Omental fat pad (tissue), 4 donors: ENCODE measurements at places on chromosomes 6 and 20.

- no peak for DNase-seq
These were observed 28.4 kb downstream of the FBXO5 start for GRCh38 chr6:152954443-152954842.

- DNase-seq: no peak
These were observed 14.7 kb upstream of the ZNF831 start for GRCh38 chr20:59148701-59149493.

DNA sequence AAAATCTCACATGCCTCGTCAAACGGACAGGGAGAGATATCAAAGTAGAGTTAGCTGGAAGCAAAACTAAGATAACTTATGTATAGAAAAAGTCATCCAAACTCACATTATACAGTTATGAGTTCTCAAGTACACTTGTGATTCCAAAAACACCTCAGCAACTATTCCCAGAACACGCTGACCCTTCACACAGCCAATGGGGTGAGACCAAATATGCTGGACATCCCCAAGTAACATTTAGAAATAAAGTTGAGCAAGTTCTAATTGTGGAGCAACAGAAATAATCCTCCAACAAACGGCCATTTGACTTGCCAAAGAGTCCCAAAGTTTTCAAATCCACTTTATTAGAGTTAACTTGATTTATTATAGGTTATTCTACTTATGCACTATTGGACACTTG is 52.4 kb downstream of the LY86 start:
- DNase-seq: no peak

DNA sequence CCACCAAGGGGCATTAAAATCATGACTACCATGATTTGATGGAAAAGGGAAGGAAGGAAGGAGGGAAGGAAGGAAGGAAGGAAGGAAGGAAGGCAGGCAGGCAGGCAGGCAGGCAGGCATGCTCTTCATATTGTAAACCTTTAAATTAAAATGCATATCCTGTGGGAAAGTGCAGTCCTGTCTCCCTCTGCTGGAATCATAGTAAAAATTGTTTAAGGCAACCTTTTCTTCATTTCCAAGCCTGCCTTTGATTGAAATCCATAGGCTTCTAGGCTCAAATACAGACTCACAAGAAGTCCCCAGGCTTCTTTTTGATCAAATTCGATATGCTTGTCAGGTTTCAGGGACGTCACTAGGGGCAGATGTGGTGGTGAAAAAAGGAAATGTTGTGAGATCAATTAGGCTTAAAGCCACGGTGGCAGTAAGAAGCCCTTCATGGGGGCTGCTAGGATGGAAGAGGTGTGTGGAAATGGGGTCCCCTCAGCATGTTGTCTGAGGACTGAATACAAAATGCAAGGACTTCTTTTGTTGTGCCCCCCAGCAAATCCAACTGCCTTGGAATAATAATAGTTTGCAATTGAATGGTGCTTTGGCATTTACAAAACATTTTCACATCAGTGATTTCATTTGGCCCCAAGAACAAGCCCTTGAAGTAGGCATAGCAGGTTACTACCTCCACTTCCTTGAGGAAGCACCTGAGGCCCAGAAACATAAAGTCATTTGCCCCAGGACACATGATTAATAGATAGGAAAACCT is 25.6 kb upstream of the GABRR1 start:
- no peak for DNase-seq

DNA sequence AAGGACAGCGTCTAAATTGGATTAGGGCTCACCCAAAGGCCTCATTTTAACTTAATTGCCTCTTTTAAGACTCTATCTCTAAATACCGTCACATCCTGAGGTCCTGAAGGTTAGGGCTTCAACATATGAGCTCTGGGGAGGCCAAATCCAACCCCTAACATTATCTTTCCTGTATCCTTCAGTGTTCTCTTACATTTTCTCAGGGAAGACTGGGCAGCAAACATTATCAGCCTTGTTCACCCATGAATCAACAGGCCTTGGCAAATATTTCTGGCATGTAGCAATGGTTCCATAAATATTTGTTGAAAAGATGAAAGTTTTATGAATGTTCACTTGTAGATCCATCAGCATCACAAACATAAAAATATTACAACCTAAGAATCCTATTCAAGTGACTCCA is 24.6 kb upstream of the FOXF2 start:
- DNase-seq: no peak

DNA sequence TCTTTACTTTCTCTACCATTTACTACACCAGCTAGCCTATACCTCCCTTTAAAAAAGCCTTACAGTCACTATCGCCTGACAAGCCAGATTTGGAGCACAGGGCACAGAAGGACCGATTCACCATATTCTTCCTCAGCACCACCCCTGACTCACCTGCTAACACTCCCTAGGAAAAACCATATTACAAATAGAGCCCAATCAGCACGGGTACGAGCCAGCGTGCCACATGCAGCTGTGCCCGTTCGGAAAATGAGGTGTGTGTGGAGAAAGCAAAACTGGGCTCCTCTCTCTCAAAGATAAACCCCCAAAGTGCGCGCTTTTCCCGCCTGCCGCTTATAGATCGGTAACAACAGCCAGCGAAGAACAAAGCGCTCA is 1.2 kb downstream of the SYNCRIP start:
- DNase-seq: no peak

DNA sequence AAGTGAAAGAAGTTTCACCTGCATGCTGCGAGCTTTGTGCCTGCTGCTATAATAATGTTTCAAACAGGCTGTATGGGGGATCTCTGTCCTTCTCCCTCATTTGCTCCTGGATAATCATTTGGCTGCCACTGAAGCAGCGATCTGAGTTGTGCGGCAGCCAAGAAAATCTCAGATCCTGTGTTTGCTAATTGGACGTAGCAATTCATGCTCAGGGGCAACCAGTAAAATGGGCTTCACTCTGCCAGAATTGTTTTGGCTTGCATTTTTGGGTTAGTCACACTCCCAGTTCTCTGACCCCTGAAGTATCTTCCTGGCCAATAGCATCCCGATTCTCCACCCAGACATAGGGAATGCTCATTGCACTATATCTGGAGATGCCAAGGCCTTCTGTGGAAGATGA is 13.7 kb upstream of the STXBP5 start:
- no peak for DNase-seq

DNA sequence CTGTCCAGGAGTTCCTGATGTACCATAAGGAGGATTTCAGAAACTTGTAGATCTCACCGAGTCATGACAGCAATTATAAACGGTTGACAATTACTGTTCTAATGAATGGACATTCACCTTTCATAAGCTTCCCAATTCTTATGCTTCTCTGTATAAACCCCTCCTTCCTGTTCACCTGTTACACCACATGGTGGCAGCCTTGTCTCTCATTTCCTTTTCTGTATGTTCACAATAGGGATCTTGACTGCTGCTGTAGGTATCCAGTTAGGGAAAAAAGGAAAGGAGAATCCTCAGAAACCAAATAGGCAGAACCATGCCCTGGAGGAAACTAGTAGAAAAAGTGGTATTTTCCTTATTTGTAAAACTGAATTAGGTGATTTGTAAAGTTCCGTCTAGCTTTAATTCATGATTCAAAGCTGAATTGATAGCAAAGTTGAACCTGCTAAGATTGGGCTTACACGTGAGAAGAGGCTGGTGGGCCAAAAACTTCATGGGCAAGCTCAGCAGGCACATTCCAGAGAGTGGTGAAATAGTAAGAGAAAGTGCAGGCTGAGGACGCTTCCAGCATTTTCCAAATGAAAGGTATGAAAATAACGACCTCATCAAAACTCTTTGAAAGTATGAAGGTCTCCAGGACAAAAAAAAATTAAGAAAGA is 29.0 kb upstream of the TBPL1 start:
- no peak for DNase-seq

DNA sequence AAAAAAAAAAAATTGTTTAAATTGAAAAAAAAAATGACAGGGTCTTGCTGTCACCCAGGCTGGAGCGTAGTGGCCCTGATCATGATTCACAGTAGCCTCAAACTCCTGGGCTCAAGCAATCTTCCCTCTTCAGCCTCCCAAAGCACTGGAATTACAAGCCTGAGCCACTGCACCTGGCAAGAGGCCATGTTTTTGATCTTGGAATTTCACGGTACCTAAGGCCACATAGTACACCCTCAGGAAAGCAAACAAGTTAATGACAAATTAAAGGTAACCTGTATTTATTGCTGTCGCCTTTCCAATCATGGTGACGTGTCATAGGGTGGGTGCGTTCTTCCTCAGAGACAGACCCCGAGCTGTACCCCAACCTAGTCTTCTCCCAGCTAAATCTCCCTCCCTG is 79.2 kb downstream of the LINC00237 start:
- no peak for DNase-seq

GRCh38 chr20:45971425-45971674 is 653 bp downstream of the ZNF335 start:
- no peak for DNase-seq
